ENCODE measurements at places on chromosomes 2 and 18. TPM values are rescaled to one million over a fixed set of nuclear protein-coding genes. Genes with fewer than 3 reads are reported as not detected.

The LIPT1 gene
- total RNA-seq = 6.5 TPM

The CIB4 gene
- total RNA-seq = not detected

The ZNF521 gene
- 169 TPM for total RNA-seq

The CROCC2 gene
- not detected for total RNA-seq

GRCh38 chr2:196225213-196225612 lies 53.8 kb upstream of the STK17B start:
- no peak for DNase-seq

The PDE1A gene
- total RNA-seq = 0.27 TPM

DNA sequence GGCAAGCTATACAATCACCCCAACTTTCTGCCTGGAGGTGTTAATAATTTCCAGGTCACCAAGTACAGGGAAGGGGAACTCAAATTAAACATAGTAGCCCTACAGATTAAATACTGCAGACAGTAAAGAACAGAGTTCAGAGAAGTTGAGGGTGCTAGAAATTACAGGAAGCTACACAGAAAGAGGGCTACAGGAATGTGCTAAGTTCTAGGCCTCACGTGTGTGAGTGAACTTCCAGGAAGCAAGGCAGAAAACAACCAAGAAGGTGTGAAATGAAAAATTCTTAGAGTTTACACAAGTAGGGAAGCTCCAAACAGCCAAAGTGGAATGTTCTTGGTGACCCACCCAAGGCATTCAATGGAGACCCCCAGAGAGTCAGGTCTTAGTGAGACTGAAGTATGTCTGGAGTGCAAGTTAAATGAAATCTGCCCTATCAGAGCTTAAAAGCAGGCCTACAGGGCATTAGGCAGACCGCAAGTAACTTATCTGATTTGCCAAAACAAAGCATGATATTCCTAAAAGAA lies 58.1 kb upstream of the RNU4ATAC start:
- DNase-seq = no peak

- DNase-seq = no peak
Measured at GRCh38 chr2:189362283-189362682, 79.0 kb upstream of the WDR75 start.

GRCh38 chr18:29849144-29849543 lies 1193.4 kb downstream of the DSC3 start:
- no peak for DNase-seq

All from hematopoietic multipotent progenitor cell (in vitro differentiated cells).